ENCODE measurements at places on chromosomes 3 and 15. TPM values are rescaled to one million over a fixed set of nuclear protein-coding genes. Genes with fewer than 3 reads are reported as not detected.

Gene ALAS1
- total RNA-seq, result 51.4 TPM

Gene OSTN
- 15.1 TPM for total RNA-seq

Gene CCR8
- not detected for total RNA-seq

Gene MST1R
- 0.41 TPM for total RNA-seq

GRCh38 chr3:127150513-127151250 lies 42.2 kb upstream of the PRR23E start:
- no peak for DNase-seq

DNA sequence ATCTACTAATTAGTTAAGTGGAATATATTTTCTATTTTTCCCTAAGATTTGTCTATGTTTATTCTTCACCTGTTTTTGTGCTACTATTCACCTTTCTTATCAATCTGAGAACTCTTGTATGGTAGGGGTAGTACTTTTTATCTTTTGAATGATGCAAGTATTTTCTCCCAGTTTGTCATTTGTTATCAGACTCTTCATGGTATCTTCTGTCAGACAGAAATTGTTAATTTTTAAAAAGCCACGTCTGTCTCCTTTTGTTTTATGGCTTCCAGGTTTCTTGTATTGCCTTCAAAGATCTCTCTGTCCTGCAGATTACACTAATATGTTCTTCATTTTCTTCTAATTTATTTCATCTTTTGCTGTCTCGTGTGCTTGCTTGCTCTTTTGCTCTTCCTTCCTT lies 184.3 kb downstream of the PCCB start:
- no peak for DNase-seq

GRCh38 chr3:189429019-189429418 lies 202.2 kb upstream of the TP63 start:
- no peak for DNase-seq

DNA sequence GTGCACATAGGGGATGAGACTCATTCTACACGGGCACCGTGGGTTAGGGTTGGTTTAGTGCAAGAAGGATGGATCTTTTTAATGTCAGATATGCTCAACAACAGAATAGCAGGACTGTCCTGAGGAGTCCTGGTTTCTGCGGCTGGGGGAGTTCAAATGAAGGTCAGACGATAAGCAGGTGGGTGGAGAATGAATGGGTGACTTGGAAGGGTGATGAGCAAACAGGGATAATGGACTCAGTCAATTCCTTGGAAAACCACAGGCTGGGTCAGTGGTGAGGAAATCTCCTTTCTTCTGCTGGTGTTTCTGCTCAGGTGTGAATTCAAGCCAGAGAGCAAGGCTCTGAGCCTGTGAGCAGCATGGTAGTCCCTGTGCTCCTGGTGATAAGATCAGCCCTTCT lies 59.9 kb downstream of the MESD start:
- no peak for DNase-seq
